SW 1271 (cell line): ENCODE measurements at places on chromosomes 3 and 15.

DNA sequence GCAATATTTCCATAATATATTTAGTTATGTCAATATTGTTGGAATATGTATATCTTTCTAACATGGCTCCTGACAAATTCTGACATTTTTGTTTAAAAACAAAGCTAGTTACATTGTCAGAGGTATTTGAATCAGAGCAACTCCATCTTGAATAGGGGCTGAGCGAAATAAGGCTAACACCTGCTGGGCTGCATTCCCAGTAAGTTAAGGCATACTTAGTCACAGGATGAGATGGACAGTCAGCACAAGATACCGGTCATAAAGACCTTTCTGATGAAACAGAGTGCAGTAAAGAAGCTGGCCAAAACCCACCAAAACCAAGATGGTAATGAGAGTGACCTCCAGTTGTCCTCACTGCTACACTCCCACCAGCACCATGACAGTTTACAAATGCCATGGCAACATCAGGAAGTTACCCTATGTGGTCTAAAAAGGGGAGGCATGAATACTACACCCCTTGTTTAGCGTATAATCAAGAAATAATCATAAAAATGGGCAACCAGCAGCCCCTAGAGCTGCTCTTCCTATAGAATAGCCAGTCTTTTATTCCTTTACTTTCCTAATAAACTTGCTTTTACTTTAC, 30.4 kb downstream of the RPL22L1 start:
- DNase-seq, result no peak

- DNase-seq, result no peak
Observed at GRCh38 chr15:72489943-72490554, 15.9 kb downstream of the ARIH1 start.

DNA sequence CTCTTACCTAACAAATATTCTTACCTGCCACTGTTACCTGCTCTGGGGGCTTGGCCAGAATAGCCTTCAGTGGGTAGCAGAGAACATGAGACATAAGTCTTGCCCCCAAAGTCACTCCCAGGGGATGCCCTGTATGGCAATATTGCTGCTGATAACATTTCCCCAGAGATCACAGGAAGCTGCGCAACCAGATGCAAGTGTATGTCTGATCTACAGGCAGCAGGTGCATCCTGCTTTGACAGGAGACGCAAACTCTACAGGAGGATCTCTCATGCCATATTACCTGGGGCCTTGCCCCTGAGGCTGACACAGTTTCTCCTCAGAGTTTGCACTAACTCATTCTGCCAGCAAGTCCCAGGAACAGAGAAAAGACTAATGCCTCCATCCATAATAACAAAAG, 174.4 kb upstream of the LPP start:
- no peak for DNase-seq

GRCh38 chr3:12436514-12437220, 47.6 kb upstream of the TSEN2 start:
- DNase-seq, result no peak

DNA sequence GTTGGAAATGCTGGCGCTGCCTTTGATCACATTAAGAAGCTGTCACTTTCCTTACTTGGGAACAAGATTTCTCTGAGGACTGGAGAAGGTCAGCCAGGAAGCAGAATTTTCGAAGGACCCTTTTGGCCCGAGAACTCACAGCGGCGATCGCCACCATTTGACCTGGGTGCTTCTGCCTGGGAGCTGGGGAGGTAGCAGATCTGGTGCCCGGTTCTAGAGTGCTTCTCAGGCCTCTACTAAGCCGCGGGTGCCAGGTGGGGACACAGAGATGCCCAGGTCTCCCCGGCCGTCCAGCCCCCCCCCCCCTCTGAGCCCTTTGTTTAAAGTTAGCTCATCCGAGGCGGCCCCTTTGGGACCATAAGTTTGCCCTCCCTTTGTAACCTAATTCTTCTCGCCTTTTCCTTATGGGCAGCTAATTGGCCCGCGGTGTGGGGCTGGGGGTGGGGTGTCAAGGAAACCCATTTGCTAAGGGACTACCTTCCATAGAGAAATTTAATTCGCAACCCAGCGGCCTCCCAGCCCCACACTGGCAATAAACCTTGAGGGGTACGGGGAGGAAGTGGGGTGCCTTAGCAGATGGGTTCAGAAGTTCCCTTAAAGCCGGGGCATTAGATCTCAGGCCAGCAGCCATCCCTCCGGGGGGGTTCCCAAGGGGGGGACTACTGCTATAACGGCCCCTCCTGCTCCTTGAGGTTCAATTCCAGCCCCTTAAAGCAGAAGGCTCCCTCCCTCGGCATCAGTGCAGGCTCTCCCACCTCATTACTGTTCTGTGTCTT, 1.9 kb downstream of the GATA2 start:
- DNase-seq, result no peak

- DNase-seq, result no peak
Observed at GRCh38 chr3:49427586-49427985, 1.5 kb downstream of the NICN1 start.
